Activated CD8-positive, alpha-beta T cell treated with anti-CD3 and anti-CD28 coated beads, Interleukin-2, amount 10 ng/mL, durations not matched to agents 7 days and 5 days (primary cell): ENCODE measurements at places on chromosomes 5 and 9. TPM values are rescaled to one million over a fixed set of nuclear protein-coding genes. Genes with fewer than 3 reads are reported as not detected.

LCP2 gene
- 386 TPM for total RNA-seq

GALNT10 gene
- 23.7 TPM for total RNA-seq

SYNPO gene
- total RNA-seq: 0.10 TPM

CYLC2 gene
- not detected for total RNA-seq

N4BP3 gene
- total RNA-seq: 5.9 TPM
